Chondrocyte (in vitro differentiated cells): ENCODE measurements at places on chromosomes 1 and 21. TPM values are rescaled to one million over a fixed set of nuclear protein-coding genes. Genes with fewer than 3 reads are reported as not detected.

DNA sequence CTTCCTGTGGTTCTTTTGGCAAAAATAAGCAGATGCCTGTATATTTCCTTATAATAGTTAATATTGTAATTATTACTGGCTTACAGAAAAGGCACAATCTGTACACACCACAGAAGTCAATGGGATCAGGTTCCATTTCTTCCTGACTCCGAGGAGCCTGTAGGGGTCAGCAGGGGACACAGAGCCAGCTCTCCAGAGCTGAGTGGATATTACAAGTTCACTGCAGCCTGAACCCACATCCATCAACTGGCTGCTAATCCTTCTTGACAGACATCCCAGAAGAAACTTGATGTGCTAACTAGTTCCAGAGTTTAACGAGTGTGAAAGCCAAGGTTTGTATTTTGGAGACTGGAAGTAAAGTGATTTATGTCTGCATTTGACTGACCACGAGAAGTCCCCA, 203.8 kb downstream of the LMX1A start:
- no peak overlapping the region for H3K27ac ChIP-seq
- H3K4me1 ChIP-seq: no peaks in the 10 kb centered on the region
- H3K36me3 ChIP-seq: no peaks in the 10 kb centered on the region
- no peak overlapping the region for H3K4me3 ChIP-seq

The SPATA17 gene
- total RNA-seq: 0.15 to 0.85 TPM in 2 of 3 replicates, not detected in the other

The SH3D21 gene
- total RNA-seq: 9.4 to 15.0 TPM (median 10.8 TPM) in 3 replicates

DNA sequence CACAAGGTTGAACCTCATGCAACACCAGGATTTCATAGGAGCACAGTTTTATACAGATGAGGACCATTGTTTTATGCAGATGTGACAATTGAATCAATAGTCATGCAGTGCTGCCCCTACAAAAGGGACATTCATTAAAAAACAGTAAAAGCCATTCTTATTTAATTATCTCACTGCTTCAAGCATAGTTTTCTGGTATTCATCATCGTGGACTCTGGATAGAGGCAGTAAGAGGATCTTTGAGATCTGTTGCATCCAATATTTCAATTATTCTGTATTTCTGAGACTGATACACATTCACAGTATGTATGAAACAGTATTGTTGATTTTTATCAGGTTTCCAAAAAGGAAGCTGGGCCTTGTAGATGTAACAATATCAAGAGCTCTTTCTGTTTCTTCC, 237.6 kb downstream of the RYR2 start:
- H3K27ac ChIP-seq: no peak overlapping the region
- no peak overlapping the region for H3K4me3 ChIP-seq
- peaks cover 6% of the 10 kb centered on the region for H3K27me3 ChIP-seq
- DNase-seq: no peak
